ENCODE measurements at places on chromosomes 6 and 20. TPM values are rescaled to one million over a fixed set of nuclear protein-coding genes. Genes with fewer than 3 reads are reported as not detected.

GRCh38 chr6:22068561-22069305 lies 228.1 kb downstream of the PRL start:
- DNase-seq = no peak

DNA sequence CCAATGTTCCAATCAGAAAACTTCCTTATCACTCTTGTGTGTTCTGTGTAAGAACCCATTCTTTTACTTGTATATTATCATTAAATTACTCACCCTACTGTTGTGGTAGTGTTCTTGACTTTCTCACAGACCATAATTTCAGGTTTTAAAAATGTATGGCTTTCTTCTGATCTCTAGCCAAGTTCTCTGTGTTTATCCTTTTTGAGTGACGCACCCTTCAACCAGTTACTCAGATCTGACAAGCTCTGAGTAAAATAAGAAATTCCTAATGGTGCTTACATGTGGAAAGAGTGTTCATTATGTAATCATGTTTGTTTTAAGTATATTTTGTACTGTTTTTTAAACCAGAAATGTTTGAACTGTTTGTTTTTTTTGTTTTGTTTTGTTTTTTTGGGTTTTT lies 11.0 kb downstream of the TBPL1 start:
- no peak for DNase-seq

- no peak for DNase-seq
Observed at GRCh38 chr6:111291336-111292259, 191.4 kb downstream of the REV3L start.

DNA sequence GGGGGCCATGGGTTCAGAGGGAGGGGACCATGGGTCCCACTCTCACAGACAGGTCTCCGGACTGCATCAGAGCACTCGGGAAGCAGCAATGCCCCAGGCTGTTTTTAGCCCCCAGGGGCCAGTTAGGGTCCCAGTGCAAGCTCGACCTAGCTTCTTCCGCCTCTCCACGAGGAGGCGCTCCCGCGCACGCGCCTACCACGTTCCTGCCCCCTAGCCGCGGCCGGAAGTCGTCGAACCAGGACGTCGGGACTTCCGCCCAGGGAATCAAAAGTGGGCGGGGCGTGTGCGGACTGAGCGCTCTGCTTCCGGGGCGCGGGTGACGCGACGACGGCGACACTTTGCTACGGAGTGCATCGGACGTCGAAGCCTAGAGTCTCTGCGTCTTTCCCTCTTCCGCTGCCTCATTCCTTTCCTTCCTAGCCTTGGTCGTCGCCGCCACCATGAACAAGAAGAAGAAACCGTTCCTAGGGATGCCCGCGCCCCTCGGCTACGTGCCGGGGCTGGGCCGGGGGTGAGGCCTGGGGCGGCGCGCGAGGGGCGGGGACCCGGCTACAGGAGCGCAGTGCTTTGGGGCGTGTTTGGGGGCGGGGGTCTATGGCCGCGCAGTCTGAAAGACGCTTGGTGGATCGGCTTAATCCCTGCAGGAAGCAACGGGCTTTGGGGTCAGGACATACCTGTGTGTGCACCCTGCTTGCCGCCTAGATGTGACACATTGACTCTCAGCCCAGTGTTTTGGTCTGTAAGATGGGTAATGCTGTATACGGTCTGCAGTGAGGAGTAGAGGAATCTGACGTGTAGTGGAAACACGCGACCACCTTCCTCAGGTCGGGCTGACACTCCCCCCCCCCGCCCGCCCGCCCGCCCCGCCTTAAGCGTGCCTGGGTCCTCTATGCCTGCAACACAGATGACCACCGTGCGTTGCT lies at the start of gene PRPF6:
Gene PRPF6 (plus strand): TSS at position 327 of the 923 bp plus-strand sequence. CDS start 114 bp downstream, at position 441.
- peak; percentile 93 for DNase-seq

DNA sequence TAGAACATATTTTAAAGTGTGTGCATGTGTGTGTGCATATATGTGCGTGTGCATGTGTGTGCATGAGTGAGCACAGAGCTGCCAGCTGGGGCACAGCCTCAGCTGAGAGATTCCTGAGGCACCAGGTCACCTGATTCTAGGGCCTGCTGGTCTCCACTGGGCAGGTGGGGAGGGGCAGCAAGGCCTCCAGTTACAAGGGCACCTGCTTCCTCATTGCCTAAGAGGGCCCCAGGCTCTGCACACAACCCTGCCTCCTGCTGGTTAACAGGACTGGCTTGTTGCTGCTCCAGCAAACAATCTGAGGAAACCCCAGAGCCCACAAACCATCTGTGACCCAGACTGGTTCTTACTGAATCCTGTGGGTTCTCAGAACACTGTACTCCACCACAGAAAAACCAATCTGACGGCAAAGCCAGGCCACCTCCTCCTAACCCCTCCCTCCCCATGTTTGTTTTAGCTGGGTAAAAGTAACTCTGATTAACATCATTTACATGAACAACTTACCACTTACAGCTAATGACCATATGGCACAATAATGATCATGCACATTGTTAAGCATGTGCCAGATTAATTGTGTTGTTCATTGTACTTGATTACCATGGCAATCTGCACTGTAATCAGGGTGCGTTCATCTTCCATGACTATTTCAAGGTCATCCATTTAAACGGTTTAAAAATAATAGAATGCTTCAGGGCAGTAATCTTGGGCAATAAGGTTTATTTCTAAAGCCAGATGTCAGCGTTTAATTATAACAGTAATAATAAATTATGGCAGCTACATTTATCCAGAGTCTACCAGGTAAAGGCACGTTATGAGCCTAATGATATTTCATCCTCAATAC lies 23.1 kb upstream of the UBE2J1 start:
- peak; percentile 88 for DNase-seq

The PGBD1 gene
- 0.15 TPM for total RNA-seq

DNA sequence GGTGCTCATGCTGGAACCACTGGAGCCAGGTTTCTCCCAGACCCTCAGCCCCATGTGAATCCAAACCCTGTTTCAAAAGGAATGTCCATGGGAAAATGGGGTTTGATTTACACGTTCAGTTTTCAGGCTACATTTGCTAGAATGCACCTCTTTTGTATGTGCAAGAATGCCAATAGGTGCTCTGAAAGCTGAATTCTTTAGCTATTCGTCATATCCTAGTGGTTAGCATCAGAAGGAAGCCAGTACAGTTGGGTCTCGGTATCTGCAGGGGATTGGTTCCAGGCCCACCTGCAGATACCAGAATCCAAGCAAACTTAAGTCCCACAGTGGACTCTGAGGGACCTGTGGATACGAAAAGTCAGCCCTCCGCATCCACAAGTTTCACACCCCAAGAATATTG lies 93.4 kb downstream of the UST start:
- no peak for DNase-seq

DNA sequence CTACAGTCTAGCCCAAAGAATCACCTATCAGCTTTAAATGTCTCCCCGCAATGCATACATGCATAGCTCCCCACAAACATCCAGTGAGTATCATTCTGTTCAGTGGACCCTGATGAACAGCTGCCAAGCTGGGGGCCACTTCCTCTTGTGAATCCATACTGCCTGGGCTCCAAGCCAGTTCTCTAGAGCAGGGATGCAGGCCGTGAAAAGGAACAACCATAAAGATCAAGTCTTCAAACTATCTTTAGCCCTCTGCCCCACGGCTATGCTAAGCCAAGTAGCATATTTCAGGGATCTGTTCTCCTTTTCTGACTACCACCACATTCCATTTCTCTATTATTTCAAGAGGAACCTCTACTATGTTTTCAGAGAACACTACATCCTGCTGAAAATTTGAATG lies 191.7 kb upstream of the BTBD3 start:
- no peak for DNase-seq

The MRPL18 gene
- total RNA-seq = 68.6 TPM

The XKR7 gene
- total RNA-seq = not detected

GRCh38 chr6:98215531-98215930 lies 618.8 kb upstream of the POU3F2 start:
- DNase-seq = no peak

DNA sequence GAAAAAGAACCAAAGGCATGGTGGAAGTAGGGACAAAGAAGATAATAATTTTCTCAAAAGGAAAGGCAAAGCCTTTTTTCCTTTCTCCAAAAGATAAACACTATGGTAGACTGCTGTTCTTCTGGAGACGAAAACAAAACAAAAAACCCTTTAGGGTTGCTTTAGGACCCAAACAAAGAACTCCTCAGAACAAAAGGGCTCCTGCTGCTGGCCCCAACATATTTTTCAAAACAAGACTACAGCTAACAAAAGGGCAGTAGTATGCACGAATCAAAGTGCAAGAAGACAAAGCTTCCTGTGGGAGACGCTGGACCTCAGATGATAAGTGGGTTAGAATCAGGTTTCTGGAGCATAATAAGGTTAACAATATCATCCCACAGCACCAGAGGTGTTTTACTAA lies 15.8 kb downstream of the NCOA5 start:
- no peak for DNase-seq

GRCh38 chr20:46757754-46758678 lies 48.6 kb downstream of the SLC2A10 start:
- DNase-seq = peak; percentile 90

DNA sequence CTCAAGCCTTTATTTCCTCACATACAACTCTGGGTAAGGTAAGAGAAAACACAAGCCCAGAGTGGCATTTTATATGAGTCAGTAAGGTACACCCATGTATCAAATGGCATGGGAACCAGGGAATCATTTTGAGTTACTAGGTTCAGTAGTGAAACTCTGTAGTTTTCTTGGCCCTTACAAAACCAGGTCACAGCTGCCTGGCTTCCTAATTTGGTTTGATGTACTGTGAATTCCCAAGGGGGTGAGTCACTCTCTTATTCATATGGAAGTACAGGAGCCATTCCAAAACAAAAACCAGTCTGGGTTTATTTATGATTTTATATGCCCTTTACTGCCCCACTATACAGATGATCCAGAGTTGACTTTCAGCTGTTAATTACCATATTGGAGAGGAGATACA lies 70.7 kb downstream of the PDE7B start:
- DNase-seq = no peak

The FILIP1 gene
- 1.6 TPM for total RNA-seq

The CRISP2 gene
- not detected for total RNA-seq

- no peak for DNase-seq
Observed at GRCh38 chr6:108105571-108105970, 31.0 kb upstream of the OSTM1 start.

GRCh38 chr6:135753196-135753595 lies 98.3 kb upstream of the PDE7B start:
- DNase-seq = no peak

The GGTLC1 gene
- total RNA-seq = not detected

- no peak for DNase-seq
Observed at GRCh38 chr20:20411836-20412235, 43.9 kb downstream of the INSM1 start.

The MROH8 gene
- total RNA-seq = 0.59 TPM

DNA sequence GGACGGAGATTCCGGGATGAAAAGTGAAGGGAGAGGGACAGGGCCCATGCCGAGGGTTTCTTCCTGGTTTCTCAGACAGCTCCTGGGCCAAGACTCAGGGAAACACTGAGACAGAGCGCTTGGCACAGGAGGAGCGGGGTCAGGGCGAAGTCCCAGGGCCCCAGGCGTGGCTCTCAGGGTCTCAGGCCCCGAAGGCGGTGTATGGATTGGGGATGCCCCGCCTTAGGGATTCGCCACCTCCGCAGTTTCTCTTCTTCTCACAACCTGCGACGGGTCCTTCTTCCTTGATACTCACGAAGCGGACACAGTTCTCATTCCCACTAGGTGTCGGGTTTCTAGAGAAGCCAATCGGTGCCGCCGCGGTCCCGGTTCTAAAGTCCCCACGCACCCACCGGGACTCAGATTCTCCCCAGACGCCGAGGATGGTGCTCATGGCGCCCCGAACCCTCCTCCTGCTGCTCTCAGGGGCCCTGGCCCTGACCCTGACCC lies 55.0 kb upstream of the HLA-A start:
- DNase-seq = no peak

DNA sequence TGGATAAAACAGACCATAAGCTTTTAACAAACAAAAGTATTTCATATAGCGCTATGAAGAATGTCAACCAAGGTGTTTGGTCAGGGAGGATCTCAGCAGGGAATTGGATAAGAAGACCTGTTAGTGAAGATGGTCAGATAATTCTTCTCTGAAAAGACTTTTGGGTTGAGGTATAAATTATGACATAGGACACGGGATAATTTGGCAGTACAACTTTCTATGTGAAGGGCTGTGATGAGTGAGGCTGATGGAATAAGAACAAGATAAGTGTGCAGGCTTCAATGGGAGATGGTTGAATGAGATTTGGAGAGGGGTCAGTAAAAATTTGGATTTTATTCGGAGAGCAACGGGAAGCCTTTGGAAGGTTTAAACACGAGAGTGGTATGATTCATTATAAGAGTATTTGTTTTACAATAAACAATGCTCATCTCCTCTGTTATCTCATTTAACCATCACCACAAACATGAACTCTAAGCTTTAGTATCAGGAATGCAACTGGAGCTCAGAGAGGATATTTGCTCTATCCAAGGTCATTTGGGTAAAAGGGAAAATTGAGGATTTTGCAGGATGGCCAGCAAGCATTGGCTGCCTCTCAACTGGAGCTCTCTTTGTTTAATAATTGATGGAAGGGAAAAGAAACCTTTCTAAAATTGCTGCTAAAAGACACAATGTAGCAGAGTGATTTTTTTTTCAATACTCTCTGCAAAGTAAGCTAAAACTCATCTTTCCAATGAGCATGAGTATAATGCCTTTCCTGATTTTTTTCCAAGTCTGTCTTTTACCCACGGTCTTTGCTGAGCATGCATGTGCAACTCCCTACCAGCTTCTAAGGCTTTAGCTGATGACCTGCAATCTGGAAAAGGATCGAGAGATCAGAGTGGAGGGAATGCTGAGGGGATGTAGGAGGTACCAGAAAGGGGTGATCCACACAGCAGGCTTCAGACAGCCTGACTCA lies 534.0 kb downstream of the CBLN4 start:
- no peak for DNase-seq

DNA sequence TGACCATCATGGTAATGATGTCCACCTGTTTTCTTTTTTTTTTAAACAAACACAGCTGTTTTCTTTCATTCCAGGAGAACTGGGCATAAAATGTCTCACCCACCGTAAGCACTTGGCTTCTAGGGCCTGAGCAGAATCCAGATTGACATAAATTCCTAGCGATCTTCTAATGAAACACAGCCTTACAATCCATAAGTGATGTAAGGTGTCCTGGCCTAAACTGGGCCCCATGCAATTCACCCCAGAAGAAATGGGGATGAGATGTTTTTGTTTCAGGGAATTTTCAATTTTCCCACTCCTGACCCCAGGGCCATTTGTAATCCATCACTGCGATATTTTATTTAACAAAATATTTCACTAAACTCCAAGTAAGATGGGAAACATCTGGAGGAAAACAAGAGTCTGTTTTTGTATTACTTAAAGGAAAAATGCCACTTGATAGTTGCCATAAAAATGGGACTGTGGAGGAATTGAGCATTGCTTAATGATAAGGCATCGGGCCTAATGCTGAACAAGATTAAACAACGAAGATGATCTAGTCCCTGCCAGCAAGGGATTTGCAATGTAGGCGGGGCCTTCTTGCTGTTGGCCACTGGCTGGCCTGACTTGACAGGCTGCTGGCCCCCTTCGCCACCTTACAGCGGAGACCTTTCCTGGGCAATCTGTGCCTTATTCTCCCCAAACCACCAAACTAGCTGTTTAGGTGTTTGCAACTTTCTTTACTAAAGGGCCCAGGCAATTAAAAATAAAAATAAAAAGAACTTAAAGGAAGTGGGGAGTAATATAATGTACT lies 183.7 kb downstream of the CD109 start:
- DNase-seq = no peak
